ENCODE measurements at places on chromosomes 2 and 18. TPM values are rescaled to one million over a fixed set of nuclear protein-coding genes. Genes with fewer than 3 reads are reported as not detected.

DNA sequence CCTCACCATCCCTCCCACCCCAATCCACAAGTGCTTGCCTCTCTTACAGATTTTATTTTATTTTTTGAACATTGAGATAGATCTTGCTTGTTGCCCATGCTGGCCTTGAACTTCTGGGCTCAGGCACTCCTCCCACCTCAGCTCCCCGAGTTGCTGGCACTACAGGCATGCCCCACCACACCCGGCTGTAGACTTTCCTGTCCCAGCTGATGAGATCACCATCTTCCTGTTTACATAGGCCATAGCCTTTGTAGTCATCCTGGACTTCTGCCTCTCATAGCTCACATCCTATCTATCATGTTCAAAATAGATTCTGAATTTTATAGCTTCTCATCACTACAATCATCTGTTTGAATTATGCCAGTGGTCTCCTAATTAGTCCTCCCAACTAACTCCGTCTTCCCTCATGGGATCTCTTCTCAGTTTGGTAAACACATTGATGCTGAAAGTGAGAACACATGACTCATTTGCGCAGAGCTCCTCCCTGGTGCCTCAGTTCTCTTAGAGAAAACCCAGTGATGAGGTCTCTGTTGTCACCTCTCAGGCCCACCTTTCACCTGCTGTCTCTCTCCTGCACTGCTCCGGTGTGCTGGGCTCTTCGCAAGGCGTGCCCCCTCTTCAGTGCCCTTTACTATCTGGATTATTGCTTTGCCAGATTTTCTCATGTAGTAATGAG, 243.0 kb downstream of the ZNF407 start:
- DNase-seq: no peak

DNA sequence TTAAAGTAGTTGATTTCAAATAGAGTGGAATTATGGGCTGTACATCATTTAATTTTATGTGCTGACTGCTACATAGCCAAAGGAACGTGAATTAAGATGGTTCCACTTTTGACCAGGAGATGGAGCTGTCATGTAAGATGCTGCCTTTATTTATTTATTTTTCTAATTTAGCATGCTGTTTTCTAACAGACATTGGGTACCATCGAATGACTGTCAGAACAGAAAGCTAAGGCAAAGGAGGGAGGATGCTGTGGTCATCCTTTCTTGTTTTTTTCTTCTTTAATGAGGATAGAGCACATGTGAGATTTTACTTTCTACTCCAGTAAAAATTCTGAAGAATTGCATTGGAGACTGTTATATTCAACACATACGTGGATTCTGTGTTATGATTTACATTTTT, at the start of gene SCN2A:
Gene SCN2A (plus strand): TSS at position 185 of the 400 bp plus-strand sequence. CDS start 56,410 bp downstream, outside the sequence.
- no peak for DNase-seq

The SCN1A gene
- not detected for total RNA-seq

DNA sequence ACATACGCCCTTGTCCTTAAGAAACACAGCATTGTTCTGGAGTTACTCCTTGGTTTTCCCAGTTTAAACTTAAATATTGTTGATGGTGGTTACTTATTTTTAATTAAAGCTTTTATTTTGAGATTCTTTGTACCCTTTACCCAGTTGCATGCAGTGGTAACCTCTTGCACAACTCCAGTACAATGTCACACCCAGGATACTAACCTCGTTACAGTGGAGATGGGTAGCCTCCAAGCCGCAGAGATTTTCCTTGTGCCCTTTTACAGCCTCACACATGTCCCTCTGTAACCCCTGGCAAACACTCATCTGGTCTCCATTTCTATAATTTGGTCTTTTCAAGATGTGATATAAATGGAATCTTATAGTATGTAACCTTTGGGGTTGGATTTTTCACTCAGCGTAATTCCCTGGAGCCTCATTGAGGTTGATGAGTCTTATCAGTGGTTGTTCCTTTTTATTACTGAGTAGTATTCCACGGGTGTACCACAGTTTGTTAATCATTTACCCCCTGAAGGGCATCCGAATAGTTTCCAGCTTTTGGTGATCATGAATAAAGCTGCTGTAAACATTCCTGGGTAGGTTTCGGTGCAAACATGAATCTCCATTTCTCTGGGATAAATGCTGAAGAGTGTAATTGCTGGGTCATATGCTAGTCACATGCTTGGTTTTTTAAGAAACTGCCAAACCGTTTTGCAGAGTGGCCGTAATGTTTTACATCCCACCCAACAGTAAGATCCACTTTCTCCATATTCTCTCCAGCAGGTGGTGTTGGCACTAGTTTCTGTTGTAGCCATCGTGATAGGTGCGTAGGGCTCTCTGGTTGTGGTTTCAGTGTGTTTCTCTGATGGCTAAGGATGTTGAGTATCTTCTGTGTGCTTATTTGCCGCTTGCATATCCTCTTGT, 68.6 kb downstream of the DGKD start:
- no peak for DNase-seq

DNA sequence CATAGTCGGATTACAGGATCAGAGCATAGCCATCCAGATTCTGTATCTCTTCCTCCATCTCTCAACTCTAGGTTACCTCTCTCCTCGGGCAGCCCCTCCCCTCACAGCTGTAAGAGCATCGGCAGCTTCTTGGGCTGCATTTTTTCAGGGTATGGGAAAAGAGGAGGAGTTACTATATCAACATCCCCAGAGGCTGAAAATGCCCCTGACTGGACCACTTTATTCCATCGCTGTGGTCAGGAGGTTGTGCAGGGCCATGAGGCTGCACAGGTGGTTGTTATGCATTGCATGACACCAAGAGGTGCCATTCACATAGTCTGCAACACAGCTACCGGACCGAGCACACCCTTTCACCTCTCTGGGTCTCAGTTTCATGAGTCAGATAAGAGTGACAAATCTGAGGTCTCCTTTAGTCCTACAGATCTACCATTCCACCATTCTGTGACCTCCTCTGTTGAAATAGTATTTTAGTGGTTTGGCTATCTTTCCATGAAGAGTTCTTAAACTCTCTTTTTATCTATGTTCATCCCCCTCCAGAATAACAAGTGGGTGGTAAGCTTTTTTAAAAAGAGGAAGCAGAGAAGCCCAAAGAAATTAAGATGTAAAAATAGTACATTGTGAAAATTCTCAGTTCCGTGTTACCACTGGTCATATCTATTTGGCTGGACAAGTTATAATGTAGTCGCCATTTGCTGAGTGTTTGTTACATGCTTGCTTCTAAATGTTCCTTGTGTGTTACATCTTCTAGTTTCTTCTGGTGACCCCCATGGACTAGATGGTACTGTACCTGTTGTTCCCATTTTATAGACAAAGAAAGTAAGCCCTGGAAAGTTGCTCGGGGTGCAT, 56.6 kb upstream of the SLC1A4 start:
- no peak for DNase-seq

DNA sequence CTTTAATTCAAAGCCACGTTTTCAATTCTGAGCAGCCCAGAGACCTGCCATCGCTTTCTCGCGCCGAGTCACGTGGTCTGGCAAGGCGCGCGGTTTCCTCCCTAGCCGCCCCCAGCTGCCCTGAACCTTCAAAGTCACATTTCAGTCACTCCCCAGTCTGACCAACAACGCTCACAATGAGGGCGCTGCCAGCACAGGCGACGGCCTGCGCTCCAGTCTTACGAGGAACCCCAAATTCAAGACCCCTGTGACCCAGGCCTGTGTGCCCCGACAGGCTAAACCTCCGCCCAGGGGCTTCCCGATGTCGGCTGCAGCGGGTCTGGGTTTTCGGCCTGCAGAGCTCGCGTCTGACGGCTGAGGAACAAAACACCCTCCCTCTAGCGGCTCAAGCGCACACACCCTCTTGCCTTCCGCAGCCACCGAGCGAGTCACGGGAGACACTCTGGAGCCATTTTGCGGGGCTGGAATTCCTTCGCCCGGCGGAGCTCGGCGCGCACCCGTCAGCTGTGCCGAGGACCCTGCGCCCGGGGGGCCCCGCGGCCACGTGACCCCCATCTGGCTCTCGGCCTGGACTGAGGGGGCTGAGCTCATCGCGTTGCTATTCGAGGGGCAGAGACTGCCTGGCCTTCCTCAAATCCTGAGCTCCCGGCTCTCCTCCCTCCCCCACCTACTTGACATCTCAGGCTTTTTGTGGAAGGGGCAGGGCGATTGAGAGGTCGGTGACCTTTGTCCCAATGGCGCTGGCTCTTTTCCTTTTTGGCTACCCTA, 69.9 kb upstream of the ITGB6 start:
- peak; percentile 64 for DNase-seq

The TEX44 gene
- total RNA-seq: not detected

GRCh38 chr2:129761569-129762021, 217.9 kb upstream of the RAB6C start:
- DNase-seq: no peak

- DNase-seq: no peak
Observed at GRCh38 chr2:72579591-72580180, 246.1 kb downstream of the EXOC6B start.

GRCh38 chr2:171540437-171540836, 18.2 kb downstream of the CYBRD1 start:
- no peak for DNase-seq

DNA sequence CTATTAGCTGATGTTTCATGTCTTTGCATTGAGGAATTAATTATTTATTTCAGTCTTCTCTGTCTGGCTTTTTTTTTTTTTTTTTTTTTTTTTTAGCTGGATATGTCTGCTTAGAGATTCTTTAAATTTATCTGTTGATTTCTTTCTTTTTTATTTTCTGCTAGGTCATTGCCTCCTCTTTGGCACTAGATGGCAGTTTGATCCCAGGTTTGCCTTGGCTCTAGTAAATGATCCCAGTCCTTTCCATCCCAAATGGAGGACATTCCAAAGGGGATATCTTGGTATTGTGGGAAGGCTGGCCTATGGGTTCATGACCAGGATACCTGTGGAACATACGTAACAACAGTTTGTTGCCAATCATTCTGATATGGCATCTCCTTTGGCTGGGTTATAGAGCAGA, 339.5 kb upstream of the GCFC2 start:
- DNase-seq: no peak

- no peak for DNase-seq
Observed at GRCh38 chr2:42345986-42346385, 15.0 kb downstream of the COX7A2L start.

The REG1A gene
- total RNA-seq: not detected

GRCh38 chr2:45154606-45155155, 145.4 kb upstream of the SIX2 start:
- DNase-seq: no peak

DNA sequence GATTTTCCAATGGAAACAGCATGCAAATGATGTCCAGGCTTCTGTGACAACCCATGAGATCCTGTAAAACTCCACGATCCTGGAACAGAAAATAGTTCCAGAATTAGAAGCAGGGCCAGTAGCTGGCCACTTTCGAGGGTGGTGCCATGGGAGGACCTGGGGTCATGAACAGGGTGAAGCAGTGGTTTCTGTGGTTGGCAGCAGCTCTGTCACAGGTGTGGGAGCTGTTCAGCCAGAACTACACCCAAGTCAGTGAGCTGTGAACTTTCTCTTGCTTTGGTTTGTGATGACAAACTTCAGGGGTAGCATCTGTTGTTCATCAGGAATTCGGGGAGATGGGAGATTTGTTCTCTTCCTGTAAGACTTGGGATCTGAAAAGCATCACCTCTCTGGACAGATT, 314.4 kb upstream of the NT5C1B start:
- DNase-seq: no peak

DNA sequence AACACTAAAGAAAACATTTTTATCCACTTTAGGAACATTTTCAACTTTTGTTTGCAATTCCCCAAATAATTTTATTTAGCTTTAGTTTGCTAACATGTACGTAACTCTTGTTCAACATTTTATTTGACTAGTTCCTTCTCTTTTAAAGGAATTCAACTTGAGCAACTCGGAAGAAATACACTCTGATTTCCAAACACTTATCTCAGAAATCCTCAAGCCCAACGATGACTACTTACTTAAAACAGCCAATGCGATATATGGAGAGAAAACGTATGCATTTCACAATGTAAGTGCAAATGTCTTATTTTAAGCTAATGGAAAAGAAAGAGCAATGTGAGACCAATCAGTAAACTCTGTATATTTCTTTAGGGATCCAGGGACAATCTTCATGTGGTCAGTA, 10.1 kb downstream of the SERPINB10 start:
- no peak for DNase-seq

DNA sequence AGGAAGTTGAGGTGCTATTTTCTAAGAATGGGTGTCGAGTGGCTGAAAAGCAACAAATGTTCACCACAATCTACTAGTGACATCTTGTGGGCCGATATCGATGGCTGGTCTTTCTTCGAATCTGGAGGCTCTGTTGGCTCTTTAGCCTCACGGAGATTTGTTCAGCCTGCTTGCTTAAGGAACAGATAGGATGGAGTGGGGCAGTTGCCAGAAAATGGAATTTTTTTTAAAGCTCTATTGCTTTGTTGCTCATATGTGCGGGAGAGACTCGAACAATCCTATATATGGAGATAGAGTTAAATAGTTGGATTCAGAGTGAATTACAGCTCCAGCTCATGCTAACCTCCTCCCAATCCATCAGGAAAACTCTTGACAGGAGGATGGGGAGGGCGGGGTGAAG, 70.9 kb upstream of the LYPD6B start:
- no peak for DNase-seq

- DNase-seq: no peak
Observed at GRCh38 chr2:168976034-168976654, 55.0 kb downstream of the ABCB11 start.

DNA sequence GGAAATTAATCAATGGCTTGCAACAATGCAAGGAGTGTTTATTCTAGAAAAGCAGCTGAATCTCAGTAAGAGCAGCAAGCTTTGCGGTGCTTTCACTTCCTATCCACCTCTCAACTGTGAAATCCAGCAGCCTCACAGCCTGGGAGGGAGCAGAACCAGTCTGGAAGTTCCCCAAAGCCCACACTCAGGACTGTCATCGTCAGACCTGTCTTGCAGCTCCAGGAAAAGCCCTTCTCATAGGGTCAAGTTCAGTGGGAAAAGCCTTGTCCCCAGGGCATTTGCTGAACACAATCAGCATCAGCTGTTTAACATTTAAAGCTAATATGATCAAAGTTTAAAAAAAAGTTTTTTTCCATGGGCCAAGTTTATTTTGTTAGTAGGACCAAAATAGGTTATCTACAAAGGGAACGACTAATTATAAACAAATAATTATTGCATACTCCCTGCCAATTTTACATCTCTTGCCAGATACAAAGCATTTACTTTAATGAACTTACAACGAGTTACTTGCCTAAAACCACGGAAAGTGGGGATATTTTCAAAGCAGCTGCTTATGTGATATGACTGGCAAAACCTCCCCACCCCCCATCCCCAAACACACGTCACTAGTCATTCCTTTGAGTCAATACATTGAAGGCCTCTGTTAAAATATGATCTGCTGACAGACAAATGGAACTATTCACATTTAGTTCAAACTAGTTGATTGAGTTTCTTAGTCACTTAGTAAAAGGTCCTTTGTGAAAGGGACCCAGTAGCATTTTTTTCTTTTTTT, 36.8 kb downstream of the PARD6G start:
- no peak for DNase-seq
